Mucosa of descending colon (tissue), 3 donors: ENCODE measurements at places on chromosomes 7 and 10.

DNA sequence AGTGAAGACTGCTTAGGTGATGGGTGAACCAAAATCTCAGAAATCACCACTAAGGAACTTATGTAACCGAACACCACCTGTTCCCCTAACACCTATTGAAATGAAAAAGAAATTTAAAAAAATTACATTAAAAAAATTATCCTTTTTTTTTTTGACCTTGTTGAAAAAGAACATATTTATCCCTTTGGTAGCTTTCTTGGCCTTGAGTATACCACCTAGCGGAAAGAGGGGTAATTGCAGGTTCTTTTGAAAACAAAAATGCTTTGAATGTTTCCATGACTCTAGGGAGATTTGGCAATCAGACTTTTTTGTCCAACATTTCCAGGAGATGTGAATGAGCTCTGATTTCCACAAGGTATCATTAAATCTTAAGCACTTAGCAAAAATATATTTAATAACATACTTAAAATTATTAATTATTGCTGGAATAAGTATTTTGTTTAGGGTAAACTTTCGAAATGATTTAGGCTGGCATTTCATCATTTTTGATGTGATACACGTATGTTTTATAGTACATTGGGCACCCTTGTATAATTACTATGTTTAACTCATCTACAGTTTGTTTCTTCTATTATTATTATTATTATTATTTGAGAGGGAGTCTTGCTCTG is 47.0 kb upstream of the ELMO1 start:
- peak; percentile 29 for DNase-seq

- no peak for DNase-seq
These were observed 28.7 kb upstream of the SEPHS1 start for GRCh38 chr10:13376746-13377145.

DNA sequence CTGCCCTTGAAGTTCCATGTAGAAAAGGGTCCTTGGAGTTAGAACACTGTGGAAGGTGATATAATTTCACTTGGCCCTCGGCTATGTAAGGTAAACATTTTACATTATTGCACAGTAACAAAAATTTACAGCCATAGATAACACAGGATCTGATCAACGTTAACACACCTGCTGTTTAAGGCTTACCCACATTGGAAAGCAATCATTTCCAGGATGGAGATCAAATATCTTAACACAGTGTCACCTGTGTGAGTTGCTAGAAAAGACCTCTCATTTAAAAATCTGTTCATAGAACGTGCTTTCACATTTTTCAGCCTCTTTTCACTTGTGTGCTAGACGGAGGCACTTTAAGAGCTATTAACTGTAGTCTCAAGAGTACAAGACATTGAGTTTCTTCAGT is 1.9 kb downstream of the TMEM229A start:
- DNase-seq, result no peak

DNA sequence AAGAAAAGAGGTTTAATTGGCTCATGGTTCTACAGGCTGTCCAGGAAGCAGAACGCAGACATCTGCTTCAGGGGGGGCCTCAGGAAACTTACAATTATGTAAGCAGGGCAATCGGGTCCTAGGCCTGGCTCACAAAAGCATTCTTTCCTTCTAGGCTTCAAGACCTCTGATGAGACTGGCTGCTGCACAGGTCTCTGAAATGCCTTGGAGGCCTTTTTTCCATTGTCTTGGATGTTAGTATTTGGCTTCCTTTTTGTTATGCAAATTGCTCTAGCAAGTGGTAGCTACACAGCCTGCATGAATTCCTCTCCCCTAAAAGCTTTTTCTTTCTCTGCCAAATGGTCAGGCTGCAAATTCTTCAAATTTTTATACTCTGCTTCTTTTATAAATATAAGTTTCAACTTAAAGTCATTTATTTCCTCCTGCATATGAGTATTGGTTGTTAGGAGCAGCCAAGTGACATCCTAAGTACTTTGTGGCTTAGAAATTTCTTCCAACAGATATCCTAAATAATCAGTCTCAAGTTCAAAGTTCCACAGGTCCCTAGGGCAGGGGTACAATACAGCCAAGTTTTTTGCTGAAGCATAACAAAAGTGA is 83.1 kb upstream of the SEMA3A start:
- DNase-seq, result no peak

DNA sequence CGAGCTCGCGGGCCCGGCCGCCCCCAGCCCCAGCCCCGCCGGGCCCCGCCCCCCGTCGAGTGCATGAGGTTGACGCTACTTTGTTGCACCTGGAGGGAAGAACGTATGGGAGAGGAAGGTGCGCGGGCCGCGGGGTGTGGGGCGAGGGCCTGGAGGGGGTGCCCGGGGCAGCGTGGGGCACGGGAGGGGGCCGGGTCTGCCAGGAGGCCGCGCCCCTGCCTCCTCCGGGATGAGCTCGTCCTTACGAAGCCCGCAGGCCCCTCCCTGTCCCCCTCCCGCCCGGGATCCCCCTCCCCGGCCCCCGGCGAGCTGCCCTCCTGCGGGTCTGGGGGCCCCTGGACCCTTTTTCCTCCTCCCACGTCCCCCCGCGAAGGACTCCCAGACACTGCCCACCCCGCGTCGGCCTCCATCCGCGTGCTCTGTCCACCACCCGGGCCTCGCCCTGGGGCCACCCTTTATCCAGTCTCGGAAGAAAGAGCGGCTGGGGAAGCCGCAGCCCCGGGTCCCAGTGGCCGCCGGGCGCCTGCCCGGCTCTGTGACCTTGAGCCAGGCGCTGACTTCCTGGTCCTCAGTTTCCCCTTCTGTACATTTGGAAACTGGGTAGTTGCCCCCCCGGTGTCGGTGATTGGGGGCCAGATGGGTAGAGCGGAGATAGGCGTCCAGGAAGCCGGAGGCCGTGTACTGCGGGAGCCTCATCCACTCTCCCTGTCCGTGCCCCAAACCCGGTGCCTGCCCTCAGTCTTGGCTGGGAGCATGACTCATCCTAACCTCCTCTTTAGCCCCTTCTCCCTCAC is 521 bp downstream of the LIMK1 start:
- DNase-seq, result peak; percentile 80

DNA sequence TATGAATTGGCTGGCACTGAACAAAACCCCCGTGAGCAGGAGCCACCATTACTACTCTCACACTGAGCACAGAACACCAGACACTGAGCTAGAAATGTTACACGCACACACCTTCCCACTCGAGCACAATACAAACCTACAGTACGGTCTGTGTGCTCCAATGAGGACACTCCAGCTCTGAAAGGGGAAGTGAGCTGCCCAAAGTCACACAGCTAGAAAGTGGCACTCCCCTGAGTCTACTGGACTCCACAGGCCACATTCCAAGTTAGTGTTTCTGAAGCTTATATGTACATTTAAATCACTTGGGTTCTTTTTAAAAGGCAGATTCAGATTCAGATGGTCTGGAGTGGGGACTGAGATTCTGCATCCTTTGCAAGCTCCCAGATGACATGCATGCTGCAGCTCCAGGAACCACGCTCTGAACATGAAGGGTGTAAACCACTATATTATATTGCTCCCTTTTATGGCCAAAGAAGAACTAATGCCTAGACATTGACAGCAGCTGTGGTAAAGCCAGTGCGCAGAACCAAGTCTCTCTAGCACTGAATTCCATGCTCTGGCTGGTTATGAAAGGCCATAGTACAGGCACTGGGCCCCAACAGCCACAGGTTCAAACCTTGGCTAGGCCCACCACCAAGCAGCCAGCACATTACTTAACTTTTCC is 77.1 kb downstream of the FRMPD2 start:
- no peak for DNase-seq

GRCh38 chr10:89550509-89550908 is 15.1 kb upstream of the SLC16A12 start:
- no peak for DNase-seq

- DNase-seq, result no peak
These were observed 150.5 kb upstream of the GPR26 start for GRCh38 chr10:123515661-123516060.

GRCh38 chr7:120583899-120584586 is 273.9 kb downstream of the TSPAN12 start:
- DNase-seq, result no peak

- no peak for DNase-seq
These were observed 139.1 kb downstream of the TFPI2 start for GRCh38 chr7:93751421-93751820.
